NCI-H82 (cell line): ENCODE measurements at places on chromosomes 16 and 17.

GRCh38 chr17:39443326-39443725, 7.7 kb downstream of the MED1 start:
- no peak for DNase-seq

- DNase-seq, result no peak
Measured at GRCh38 chr17:676060-676700, 38.5 kb downstream of the VPS53 start.

- peak; percentile 89 for DNase-seq
Measured at GRCh38 chr17:73248532-73248931, 13.1 kb downstream of the CPSF4L start.

- no peak for DNase-seq
Measured at GRCh38 chr16:11520442-11520841, 66.3 kb downstream of the LITAF start.

GRCh38 chr17:36130346-36130745, 26.7 kb downstream of the CCL4 start:
- DNase-seq, result no peak

DNA sequence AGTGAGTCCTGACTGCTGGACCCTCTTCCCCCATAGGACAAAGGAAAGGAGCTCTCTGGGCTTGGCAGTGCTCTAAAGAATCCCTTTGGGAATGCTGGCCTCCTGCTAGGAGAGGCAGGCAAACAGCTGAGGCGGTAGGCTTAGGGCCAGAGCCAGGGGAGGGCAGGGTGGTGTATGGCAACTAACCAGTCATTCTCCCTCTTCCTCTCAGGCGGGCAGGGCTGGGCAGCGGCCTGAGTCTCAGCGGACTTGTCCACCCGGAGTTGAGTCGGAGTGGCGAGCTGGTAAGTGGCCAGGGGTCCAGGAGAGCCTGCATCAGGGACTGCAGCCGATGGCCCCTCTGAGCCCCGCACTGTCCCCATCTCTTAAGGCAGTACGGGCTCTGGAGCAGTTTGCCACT, 4.4 kb downstream of the ACADVL start:
- no peak for DNase-seq

GRCh38 chr16:12459391-12460063, 344.2 kb downstream of the CPPED1 start:
- no peak for DNase-seq

DNA sequence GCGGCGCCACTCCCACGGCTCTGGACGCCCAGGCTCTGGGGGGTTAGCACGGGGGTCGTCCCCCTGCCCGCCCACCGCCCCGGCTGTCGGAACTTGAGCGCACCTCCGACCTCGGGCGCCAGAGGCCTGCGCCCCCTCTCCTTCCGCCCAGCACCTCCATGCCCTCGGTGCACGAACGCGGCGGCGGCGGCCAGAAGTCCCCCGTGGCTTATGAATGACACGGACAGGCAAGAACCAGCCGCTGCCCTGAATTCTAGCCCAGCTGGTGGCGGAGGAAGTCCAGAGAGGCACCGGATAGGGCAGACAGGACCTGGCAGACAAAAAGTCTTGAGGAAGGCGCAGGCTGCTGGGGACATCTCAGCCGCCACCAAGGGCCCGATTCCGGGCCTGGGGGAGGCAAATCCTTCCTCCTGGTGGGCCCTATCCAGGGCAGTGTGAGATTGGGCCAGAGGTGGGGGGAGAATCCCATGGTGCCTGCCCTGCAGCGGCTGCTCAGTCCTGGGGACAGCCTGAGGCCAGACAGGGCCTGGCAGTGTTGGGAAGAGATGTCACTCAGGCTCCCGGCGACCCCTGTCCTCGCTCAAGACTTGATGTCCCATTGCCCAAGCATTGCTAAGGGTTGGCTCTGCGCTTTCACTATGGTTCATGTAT, 897 bp upstream of the CYGB start:
- DNase-seq, result no peak

DNA sequence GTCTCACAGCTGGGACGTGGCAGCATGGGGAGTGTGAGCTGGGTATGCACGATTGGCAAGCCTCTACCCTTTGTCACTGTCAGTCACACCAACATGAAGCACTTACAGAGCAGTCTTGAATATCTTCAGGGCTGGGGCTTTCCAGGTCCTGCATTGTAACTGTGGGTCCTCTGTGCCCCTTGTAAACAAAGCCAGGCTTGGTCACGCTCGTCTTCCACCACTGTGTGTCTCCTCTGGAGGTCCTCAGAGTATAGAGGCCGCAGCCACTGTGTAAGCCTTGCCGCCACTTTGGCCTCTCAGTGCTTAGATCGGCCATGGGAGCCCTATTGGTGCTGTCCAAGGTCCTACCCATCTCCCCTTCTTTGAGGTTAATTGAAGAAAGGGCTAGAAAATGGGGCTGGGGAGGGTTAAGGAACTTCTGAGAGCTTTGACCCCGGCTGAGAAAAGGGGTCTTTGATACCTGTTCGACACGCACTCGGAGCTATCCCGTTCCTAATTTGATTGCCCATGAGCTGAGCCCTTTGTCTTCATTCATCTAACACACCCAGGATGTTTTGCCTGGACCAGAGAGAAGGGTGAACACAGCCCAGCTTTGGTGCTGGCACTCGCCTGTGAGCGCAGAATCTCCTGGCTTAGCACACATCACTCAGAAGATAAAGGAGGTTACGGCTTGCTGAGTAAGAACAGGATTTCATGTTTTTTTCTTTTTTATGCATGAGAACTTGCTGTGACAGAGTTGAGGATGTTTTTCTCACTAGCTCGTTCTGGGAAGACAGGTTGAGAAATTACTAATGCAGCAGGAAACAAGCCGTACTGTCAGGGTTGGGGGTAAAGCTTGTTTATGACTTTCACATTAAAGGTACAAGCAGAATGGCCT, 267.9 kb downstream of the CPPED1 start:
- DNase-seq, result no peak

GRCh38 chr16:68737046-68737729, at the start of gene CDH1:
Gene CDH1, plus strand, starts transcription at chr16:68737292. Its CDS starts 124 bp downstream, at chr16:68737416.
- DNase-seq, result no peak

DNA sequence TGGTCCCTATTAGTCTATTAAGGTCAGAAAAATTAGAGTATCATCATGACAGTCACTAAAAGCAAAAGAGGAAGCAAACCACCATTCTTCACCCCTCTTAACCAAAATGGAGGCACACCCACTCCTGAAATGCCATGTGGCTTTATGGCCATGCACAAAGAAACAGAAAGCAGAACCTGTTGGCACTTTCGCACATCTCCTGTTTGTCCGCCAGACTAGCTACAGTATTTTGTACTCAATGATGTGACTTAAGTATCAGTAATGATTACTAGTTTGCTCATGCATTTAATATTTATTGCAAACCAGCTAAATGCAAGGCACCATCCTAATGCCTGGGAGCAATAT, 70.2 kb upstream of the GNAO1 start:
- no peak for DNase-seq

- peak; percentile 55 for DNase-seq
Measured at GRCh38 chr16:1333149-1333812, at the start of gene BAIAP3. Gene BAIAP3, plus strand, starts transcription at chr16:1333645. Its CDS starts 4,905 bp downstream, at chr16:1338550.

DNA sequence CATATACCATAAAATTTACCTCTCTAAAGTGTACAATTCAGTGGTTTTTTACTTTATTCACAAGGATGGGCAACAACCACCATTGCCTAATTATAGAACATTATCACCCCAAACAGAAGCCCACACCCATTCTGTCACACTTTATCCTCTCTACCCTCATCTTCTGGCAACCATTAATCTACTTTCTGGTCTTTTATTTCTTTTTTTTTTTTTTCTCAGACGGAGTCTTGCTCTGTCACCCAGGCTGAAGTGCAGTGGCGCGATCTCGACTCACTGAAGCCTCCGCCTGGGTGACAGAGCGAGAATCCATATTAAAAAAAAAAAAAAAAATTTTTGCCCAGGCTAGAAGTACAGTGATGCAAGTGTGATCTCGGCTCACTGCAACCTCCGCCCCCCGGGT, 90.7 kb upstream of the CLEC18B start:
- no peak for DNase-seq

- DNase-seq, result no peak
Measured at GRCh38 chr17:56532926-56533325, 60.6 kb upstream of the NOG start.

- DNase-seq, result no peak
Measured at GRCh38 chr16:29231244-29231643, 175.3 kb downstream of the NPIPB11 start.

DNA sequence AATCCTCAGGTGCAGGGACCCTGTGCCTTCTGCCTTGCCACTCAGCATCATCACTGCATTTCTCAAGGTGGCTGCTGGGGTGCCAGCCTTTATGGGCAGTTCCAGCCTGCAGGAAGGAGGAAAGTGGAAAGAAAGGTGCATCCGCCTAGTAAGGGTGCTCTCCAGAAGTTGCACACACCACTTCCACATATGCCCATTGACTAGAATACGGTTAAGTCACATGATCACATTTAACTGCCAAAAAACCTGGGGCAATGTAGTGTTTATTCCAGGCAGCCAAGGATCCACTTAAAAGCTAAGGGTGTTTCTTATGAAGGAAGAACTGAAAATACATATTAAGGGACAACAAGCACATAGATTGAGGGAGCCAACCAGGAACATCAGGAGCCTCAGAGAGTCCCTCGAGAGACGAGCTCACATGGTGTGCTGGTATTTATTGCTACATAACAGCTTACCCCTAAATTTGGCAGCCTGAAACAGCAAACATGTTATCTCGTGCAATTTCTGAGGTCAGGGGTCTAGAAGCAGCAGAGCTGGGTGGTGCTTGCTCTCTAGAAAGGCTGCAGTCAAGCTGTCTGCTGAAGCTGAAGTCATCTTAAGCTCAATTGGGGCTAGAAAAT, 52.0 kb upstream of the MMP2 start:
- no peak for DNase-seq

- no peak for DNase-seq
Measured at GRCh38 chr16:46555951-46556350, 65.2 kb downstream of the SHCBP1 start.

GRCh38 chr16:57043248-57043647, 49.1 kb upstream of the CPNE2 start:
- DNase-seq, result no peak

- DNase-seq, result no peak
Measured at GRCh38 chr17:21774263-21774662, 81.9 kb downstream of the KCNJ18 start.

GRCh38 chr17:39410279-39410678, 8.9 kb upstream of the FBXL20 start:
- no peak for DNase-seq

DNA sequence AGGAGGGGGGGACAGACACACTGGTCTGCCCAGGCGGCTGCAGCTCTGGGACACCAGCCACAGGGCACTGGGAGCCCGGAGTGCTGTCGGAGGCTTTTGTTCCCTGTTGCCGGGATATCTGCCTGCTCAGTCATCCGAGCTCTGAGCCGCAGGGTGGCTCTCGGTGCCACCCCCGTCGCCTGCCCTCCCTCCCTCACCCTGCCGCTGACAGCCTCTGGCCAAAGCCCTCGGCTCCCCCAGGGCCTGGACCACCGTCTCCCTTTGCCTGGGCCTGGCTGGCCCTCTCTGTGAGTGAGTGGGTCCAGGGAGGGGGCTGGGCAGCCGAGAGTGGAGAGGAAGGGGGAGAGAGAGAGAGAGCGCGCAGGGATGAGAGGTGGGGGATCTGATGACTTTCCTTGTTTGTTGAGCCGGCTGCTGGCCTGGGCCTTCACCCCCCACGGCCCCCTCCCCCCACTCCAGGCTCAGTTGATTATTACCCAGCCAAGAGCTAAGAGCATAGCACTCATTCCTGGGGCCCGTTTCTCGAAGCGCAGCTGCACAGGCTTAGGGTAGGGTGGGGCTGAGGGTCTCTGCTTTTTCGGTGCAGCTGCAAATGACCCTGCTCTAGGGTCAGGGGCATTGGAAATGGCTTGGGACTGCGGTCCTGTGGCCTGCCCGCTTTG, 2.7 kb downstream of the FOXJ1 start:
- peak; percentile 40 for DNase-seq

DNA sequence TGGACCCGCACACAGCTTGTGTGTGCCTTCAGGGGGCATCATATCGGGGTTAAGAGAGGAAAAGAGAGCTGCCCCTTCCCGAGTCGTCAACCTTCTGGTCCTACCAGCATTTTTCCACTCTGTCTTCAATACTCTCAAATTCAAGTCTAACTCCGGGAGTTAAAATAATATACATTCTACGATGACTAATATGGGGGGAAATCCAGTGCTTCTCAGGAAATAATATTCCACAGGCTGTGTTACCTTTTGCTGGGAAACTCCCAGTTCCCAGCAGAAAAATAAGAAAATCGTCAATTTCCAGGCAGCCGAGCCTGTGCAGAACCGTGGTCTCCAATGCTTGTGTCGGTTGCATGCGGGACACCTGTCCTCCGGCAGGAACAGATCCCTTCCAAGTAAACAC, 105.0 kb upstream of the FOXF1 start:
- DNase-seq, result no peak

DNA sequence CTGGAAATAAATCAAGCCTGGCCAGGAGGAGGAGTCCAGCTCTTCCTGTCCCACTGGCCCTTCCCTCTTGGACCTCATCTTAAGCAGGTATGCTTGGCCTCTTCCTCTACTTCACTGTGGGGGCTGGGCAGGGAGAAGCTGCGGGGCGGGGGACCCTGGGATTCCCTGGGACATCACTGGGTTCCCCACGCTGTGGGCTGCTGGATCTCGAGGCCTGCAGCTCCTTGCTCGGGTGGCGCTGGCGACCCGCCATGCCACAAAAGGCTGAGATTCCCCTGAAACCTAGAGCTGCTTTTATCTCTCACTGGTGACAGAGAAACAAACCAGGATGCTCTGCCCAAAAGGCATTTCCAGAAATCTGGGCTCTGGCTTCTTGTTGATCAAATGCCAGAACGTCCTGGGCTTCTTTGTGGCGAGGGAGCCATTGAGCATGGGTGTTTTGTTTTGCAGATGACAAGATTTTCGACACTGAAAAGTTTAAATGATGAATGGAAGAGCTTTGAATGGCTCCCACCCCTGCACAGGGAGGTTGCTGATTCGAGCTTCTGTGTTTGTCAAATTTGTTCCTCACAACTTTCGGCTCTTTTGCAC, 8.6 kb upstream of the PGS1 start:
- no peak for DNase-seq

DNA sequence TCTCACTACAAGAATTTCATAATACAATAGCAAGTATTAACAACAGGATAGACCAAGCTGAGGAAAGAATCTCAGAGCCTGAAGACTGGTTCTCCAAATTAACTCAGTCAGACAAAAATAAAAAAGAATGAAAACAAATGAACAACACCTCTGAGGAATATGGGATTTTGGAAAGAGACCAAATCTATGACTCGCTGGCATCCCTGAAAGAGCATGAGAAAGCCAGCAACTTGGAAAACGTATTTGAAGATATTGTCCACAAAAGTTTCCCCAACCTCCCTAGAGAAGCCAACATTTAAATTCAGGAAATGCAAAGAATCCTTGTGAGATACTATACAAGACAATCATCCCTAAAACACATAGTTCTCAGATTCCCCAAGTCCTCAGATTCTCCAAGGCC, 20.9 kb downstream of the NLRP1 start:
- DNase-seq, result no peak

- DNase-seq, result no peak
Measured at GRCh38 chr17:60436676-60437075, 14.4 kb downstream of the CHCT1 start.

- no peak for DNase-seq
Measured at GRCh38 chr17:18186627-18186982, 3.0 kb downstream of the ALKBH5 start.

DNA sequence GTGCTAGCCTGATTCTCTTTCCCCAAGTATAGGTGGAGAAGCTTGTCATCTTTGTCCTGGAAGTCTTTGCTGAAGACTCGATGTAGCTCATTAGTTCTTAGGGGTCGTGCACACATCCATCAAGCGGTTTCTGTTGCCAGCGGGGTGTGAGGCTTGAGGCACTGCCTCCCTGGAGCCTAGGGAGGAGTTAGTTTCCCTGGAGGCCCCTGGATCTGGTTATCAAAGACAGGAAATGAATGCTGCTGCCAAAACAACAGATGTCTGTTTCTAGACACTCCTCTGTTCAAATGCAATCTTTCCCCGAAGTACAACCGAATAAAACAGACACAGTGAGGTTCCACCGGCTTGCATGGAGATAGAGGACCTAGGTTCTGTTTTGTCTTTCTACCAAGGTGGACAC, 17.5 kb downstream of the HS3ST4 start:
- DNase-seq, result peak; percentile 47
